Inflammatory macrophage treated with lipopolysaccharide for 4 hours (primary cell): ENCODE measurements at places on chromosomes 5 and 9.

GRCh38 chr9:25453875-25454274, 224.4 kb downstream of the TUSC1 start:
- DNase-seq, result no peak

DNA sequence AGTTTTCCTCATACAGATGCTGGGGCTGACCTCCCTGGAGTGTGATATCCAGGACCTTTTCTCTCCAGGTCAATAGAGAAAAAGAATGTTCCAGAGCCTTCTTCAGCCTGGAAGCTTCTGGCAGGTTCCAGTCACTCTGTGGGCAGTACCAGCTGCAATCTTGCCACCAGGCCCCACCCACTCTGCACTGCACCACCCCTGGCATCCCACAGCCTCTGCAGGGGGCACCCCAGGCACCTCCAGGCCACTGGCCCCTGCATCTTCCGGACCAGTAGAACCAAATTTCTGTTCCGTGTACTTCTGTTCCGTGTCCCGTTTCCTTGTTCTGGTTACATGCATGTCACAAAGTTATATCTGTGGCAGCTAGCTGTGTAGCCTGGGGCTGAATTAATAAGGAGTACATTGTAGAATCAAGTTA, 83.3 kb upstream of the ZBTB43 start:
- no peak for DNase-seq

GRCh38 chr5:96638561-96638960, 23.6 kb upstream of the CAST start:
- no peak for DNase-seq

- no peak for DNase-seq
Observed at GRCh38 chr5:150147670-150148069, 8.0 kb downstream of the PDGFRB start.

DNA sequence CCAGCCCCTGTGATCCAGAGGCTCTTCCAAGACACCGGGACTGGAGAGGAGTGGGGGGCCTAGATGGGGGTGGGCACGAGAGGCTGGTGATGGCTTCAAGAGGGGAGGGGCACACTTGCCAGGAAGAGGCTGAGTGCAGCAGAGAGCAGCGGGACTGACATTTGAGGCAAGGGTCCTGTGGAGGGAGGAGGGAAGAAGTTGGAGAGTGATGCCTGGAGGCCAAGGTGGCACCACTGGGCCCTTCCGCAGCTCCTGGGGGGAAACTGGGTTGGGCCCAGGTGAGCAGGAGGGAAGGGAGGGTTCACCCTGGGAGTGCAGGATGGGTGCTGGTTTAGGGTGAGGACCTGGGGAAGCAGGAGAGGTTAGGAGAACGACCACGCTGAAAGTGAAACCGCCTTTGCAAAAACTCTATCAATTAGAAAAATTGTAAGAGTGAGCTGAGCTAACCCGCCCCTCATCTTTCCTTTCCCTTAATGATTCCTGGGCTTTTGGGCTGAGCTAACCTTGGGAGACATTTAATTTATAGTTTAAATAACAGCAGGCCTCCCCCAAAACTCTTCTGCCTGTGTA, 26.2 kb downstream of the ABO start:
- DNase-seq, result no peak

GRCh38 chr5:117604845-117605244, 1030.2 kb upstream of the SEMA6A start:
- no peak for DNase-seq

- no peak for DNase-seq
Observed at GRCh38 chr5:94810281-94810680, 191.8 kb downstream of the SLF1 start.

DNA sequence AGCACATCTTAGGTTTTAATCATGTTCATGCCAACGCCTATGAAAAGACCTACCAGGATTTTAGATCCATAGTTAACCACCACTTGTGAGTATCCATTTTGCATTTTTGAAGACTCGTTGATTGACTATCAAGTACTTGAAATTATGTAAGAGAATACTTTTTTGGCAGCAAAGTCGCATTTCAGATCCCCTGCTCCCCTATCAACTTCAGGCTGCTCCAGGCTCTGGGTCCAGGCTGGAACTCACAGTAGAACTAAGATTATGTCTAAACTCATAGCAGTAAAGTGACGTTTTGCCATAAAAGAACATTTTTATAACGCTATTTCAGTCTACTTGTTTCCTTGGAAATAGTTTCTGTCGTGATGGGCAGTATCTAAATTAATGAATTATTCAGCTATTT, 267.7 kb downstream of the FANCC start:
- no peak for DNase-seq

DNA sequence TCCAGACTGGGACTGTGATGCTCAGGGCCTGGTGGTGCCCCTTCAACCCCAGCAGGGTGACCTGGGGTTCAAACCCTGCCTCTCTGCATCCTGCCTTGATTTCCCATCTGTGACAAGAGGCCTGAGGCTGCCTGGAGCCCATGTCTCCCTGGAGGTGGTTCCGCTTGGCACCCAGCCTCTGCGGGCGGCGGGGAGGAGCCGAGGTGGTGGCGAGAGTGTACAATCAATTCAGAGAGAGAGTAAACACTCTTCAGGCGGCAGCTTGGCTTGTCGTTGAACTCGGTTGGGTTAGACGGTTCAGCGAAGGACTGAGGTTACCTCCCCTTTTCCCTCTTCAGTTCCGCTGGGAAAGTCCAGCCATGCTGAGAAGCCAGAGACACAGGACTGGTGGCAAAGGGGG, 39.3 kb downstream of the NTNG2 start:
- no peak for DNase-seq
